Stimulated activated CD8-positive, alpha-beta memory T cell treated with anti-CD3 and anti-CD28 coated beads, Interleukin-12 subunit alpha, Interleukin-12 subunit beta, amount 100 ng/mL, for 1 hour (primary cell): ENCODE measurements at places on chromosomes 2 and 18.

- peak; percentile 42 for DNase-seq
These were observed 145.9 kb downstream of the ZNF516 start for GRCh38 chr18:76349067-76349715.

GRCh38 chr2:27170581-27171337, 22.0 kb downstream of the TCF23 start:
- no peak for DNase-seq

GRCh38 chr18:5091741-5092140, 105.3 kb downstream of the AKAIN1 start:
- no peak for DNase-seq

- DNase-seq = no peak
These were observed 101.7 kb upstream of the SP3 start for GRCh38 chr2:174066871-174067270.

DNA sequence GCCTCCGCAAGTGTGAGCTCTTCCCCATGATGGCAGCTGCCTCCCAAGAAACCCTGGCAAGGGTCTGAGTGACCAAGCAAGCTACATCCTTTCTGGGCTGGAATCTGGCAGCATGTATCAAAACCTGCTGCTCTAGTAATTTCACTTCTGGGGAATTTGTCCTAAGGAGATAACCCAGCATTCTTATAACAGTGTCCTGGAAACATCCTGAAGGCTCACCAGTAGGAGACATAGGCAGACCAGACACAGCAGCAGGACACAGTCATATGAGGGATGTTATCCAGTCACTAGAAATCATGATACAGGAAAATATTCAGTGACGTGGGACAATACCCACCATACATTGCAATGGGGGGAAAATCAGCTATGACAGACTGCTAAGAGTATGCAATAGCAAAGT, 64.5 kb downstream of the CRACDL start:
- no peak for DNase-seq

DNA sequence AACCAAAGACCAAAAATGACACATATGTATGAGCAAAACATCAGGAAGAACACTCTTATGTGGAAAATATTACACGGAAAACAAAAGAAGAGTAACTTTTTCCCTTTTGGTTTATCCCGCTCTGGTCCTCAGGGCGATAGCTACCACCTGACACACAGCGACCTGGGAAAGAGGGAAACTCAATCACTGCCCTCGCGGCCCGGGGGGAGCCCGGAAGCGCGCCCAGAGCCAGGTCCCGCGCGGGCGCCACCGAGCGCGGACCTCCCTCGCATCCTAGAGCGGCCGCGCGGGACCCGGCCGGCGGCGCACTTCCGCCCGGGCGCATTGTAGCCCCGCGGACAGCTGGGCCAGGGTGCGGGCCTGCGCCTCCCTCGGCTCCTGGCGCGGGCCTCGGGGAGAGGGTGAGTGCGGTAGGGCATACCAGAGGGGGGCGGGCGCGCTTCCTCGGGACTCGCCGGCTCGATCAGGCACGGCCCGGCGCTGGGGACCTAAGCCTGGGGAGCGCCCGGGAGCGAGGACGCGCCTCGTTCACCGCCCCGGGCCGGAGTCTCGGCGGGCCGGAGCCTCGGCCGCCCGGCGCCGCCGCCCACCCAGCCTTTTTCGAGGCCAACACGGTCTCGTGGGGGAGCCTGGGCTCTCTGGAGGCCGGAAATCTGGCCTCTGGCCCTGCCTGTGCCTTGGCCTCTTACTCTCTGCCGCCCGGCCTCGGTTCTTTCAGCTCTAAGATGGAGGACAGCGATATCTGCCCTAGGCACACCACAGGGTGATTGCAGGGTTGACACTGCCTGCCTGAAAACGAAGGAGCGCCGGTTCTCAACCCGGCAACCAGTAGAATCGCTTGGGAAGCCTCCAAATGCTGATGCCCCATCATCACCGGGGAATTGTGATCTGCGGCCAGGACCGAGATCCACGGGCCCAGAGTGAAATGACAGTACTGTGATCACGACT, at the start of gene ELAC1:
Gene ELAC1 (plus strand): TSS at position 327 of the 948 bp plus-strand sequence. CDS start 6,365 bp downstream, outside the sequence.
- DNase-seq = peak; percentile 30

DNA sequence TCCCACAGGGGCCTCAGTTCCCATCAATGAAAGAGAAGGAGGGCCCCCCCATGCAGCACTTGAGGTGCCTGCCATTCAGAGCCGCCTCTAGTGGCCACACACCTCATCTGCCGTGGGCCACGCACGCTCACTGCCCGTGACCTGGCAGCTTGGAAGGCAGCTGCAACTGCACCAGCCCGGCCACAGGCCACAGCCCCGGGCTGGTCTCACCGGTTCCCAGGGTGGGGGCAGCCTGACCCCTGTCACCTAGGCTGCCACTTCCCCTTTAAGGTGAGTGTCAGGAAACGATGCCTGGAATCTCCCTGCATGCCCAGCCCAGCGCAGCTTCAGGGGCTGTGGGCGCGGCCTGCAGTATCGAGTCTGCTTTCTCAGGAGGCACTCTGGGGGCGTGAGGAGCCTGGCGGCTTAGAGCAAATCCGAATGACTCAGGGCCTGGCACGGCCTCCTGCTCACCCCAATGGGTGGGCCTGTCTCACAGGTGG, 2.6 kb downstream of the MAB21L4 start:
- peak; percentile 32 for DNase-seq

GRCh38 chr2:179861027-179861415, 391 bp downstream of the ZNF385B start:
- DNase-seq = no peak

GRCh38 chr2:240437861-240438809, 2.7 kb downstream of the GPC1 start:
- peak; percentile 38 for DNase-seq

DNA sequence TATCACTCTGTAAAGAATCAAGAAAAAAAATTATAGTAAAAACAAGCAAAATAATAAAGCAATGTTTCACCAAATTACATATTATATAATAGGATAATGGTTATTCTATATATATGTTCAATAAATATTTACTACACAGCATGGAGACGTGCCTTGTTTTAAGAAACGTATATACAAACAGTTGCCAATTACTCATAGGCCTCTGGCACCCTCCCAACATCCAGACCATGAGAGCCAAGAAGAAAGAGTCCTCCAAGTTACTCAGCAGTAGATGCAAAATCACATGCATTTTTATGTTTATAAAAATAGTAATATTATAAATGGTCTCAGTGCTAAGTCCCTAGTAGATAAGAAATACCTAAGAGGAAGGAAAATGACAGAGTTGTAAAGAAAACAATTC, 64.8 kb downstream of the REV1 start:
- no peak for DNase-seq

DNA sequence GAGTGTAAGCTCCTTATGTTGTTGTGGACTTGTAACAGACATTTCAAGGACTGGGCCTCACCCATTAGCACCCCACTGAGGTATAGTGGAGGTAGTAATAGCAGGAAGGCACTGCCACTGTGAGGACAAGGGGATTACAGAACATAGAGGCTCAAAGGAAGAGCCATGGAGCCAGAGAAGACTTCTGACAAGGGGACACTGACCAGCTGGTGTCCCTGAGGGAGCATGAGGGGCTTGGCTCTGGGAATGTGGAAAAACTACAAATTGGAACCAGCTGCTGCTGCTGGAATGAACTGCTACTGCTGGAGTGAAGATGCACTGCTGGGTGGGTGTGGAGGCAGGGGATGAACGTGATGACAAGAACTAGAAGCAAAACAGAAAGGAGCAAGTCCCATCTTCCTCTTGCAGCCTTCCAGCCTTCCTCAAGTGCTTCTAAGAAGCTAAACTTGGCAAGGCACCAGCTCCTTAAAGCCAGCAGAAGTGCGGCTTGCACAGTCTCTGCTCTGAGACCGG, 167.3 kb upstream of the NOSTRIN start:
- DNase-seq = no peak

DNA sequence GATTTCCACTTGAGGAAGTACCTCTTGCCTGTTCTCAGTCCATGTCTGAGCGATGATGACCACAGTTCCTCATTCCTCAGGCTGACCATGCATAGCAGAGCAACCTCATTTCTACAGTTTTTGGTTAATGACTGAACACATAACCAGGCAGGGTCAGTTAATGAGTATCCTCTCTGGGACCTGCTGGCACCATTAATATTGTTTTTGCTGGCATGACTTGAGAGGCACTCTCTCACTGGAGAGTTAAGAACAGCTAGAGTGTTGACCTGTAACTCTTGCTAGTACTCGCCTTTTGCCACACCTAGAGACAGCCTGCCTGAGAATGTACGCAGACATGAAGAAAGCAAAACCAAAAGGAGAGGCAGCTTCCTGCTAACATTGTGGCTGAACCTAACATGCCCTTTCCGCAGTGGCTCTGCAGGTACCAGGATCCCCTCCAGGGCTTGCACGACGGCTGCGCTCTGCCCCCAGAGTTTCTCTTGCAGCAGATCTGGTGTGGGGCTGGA, 23.9 kb downstream of the PECR start:
- peak; percentile 14 for DNase-seq

- peak; percentile 23 for DNase-seq
These were observed 4.7 kb upstream of the KRCC1 start for GRCh38 chr2:88059979-88060906.

- no peak for DNase-seq
These were observed 3.3 kb downstream of the KATNAL2 start for GRCh38 chr18:46920653-46921052.

DNA sequence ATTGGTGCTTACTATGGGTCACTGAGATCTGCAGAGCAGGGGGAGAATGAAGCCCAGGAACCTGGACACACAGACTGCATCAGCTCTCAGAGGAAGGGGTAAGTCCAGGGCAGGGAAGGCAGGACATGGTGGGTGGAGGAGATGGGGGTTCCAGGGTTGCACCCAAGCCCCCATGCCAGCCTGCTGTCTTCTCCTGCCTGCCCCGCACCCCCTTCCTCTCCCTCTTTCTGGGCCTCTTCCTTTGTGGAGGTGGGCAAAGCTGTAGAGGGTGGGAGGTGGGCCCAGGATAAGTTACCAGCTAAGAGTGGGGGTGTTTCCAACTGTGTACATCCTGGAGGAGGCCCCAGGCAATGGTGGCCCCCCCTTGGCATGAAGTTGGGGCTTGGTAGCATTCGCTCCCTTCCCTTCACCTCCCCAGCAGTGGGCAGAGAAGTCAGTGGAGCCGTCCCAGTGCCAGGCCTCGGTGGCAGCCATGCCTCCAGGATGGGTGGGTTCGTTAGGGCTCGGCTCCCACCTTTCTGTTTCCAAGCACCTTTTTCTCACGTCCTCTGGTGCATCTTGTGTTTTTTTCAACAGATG, 132.2 kb downstream of the CLIP4 start:
- DNase-seq = no peak

- DNase-seq = no peak
These were observed 63.8 kb downstream of the HAUS1 start for GRCh38 chr18:46167971-46168370.

- DNase-seq = peak; percentile 76
These were observed 37.3 kb upstream of the BMP10 start for GRCh38 chr2:68908392-68908970.

- no peak for DNase-seq
These were observed 11.6 kb downstream of the KCNJ3 start for GRCh38 chr2:154710078-154710477.

- no peak for DNase-seq
These were observed 115.8 kb upstream of the CWC22 start for GRCh38 chr2:180122874-180123273.

DNA sequence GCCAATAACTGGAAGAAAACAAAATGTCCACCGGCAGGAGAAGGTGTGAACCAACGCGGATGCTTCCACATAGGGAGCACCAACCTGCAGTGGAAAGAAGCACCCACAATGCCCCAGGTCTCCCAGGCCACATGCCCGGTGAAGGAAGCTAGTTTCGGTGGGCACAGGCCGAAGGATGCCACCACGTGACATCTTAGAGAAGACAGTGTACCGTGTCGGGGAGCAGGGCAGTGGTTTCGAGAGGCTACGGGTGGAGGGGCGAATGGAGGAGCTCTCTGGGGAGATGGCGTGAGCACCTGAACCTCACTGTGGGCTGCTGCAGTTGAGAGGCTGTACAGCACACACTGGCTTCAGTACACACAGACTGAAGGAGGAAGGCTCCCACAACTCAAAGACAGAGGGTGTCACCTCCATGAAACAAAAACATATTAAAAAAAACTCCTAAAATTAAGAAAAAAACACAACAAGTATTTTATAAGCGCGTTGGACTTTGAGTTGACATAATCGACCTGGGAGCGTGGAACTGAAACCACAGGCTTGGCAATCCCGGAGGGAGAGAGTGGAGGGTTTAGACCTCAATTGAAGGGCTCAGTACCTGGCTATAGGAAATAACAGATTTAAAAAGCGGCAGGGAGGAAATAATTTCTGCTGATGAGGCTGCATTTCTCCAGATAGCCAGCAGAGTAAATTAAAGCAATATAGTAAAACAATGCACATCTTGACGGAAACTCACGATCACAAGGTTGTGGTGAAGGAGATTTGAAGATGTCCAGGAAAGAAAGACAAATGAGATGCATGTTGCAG, 160.1 kb downstream of the RTP5 start:
- DNase-seq = no peak

DNA sequence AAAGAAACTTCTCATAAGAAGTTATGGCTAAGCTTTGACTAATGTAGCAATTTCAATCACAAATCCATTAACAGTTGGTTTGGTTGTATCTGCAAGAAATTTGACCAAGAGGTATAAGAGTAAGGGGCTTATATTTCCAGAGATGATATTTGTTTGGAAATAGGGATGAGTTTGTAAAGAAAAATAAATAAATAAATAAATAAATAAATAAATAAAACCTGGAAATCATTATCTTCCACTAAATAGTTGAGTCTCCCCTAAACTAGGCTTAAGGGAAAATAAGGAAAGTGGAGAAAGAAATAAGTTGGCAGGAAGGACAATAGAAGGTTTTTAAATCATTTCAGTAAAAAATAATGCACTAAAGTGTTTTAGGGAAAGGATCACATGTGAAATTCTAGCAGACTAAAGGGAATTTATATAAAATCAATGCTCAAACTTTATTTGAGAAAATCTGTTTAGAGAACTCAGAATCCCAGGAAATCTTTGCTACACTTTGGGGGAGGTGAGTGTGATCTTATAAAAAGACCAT, 23.5 kb upstream of the SCN7A start:
- DNase-seq = no peak
